ENCODE measurements at places on chromosomes 12 and 14.

GRCh38 chr12:26807292-26807691 is 25.7 kb downstream of the ITPR2 start:
- DNase-seq = no peak

GRCh38 chr12:29844667-29845066 is 60.9 kb upstream of the TMTC1 start:
- no peak for DNase-seq

- DNase-seq = no peak
These were observed 5.6 kb downstream of the TBPL2 start for GRCh38 chr14:55434805-55435174.

DNA sequence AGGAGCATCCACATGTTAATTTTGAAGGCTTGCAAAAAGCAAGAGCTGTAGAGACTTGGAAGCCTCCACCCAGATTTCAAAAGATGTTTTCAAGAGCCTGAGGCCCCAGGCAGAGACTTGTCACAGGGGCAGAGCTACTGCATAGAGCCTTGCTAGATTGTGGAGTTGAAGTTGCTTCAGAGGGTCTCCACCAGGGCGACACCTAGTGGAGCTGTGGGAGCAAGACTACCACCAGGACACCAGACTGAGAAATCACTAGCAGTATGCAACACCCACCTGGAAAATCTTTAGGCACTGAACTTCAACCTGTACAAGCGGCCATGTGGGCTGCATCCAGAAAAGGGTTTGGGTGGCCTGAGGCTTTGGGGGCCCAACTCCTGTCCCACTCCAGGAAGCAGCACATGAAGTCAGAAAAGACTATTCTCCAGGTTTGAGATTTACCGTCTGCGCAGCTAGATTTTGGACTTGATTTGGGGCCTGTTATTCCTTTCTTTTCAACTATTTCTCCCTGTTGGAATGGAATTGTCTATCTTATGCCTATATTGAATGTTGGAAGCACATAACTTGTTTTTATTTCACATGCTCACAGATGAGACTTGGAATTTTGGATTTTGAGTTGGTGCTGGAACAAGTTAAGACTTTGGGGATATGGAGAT is 508.6 kb downstream of the FLRT2 start:
- peak; percentile 60 for DNase-seq

DNA sequence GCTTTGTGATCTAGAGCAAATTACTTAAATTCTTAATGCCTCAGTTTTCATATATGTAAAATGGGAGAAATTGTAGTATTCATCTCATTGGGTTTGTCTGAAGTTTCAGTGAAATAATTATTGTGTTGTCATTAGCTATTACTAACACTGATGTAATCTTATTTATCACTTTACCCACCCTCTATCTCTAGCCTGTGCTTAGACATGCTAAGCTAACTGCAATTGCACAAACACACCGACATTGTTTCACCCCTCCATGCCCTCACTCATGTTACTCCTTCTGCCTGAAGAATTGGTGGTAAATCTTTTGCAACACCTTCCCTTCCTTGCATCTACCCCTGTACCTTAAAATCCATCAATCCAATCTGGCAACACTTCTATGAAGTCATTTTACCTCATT is 241.6 kb downstream of the BCAT1 start:
- no peak for DNase-seq

DNA sequence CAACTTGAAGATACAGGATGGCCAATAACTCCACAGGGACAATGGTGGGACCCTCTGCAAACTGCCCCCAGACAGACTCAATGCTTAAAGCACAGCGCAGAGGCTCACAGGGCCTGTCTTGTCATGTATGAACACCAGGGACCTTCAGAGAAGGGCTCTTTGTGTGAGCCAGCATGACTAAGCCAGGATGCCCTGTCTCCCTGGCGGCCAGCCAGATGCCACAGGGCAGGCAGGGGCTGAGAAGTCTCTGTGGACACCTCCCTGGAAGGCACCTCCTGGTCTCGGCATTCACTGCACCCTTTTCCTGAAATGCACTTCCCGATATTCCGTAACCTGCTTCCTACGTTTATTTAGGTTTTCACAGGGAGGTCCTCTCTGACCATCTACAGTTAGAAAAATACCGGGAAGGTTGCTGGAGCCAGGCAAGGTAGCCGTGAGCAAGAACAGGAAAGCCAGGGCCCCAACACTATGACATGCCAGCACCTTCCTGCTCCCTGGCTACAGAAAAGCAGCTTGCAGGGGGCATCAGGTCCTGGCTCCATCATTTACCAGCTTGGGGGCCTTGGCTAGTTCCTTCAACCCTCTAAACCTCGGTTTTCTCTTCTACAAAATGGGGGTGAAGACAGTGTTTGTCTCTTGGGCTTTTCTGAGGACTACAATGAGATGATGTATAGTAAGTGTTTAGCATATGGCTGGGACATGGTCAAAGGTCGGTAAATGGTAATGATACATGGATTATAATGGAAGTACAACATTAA is 65.0 kb downstream of the PITPNM2 start:
- peak; percentile 49 for DNase-seq

DNA sequence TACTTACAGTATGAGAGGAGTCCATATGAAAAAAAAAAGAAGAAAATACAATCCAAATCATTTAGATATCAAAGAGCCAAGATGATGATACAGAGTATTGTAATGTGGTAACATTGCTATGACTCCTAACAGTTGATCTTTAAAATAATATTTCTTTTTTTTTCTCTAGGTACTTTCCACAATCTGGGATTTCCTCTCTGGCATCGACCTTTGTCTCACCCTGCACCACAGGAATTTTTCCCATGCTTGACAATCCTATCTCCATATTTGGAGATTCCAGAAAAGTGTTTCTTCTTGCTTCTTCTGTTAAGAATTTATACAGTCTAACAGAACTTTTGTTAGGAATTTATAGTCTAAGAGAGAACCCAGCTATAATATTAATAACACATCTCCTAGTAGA is 184.4 kb downstream of the ITPR2 start:
- DNase-seq = peak; percentile 96

DNA sequence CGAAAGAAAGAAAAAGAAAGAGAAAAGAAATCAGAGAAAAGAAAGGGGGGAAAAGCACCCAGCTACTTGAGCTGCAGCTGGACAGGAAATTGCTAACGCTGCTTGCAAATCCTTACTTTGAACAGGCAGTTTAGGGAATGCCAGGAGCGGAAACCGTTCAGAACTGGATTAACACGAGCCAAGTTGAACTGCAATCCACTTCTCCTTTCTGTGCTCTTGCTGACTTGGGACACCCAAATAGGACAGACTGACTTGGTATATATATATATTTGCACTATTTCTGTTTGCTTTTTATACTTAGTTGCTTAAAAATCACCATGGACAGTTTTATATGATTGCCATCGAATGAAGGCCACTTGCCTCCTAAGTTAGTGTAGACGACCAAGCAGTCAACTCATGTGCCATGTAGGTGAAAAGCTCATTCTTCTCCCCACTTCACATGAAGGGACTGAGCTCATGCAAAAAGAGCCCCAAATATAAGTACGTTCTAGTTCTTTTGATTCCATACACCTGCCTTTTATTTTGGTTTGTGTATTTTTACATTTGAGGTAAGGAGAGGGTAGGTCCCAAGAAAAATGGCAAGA is 5.5 kb downstream of the DUSP6 start:
- peak; percentile 49 for DNase-seq

DNA sequence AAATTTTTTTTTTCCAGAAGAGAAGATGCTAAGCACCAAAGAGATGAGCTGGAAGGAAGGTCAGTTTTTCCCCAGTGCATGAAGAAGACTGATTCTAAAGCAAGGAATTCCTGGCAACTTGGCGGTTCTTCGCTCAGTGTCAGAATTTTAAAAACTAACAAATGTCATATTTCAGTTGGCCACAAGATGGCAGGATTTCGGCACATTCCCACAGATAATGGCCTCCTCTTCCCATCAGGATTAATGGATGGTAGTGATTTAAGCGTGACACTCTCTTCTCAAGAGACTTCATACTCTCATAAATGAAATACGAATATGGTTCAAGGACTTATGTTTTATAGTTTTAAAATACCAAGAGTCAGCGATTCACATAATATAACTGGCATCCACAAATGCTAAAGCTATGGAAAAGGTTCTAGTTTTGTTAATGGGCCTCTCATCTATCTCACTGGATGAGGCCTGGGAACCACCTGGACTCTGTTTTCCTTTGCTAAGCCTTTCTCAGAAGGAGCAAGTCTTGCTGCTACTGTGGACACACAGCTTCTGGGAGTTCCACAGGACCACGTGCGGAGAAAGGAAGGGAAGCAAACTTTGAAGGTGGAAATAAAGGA is 46.1 kb upstream of the PTPRO start:
- DNase-seq = peak; percentile 48

DNA sequence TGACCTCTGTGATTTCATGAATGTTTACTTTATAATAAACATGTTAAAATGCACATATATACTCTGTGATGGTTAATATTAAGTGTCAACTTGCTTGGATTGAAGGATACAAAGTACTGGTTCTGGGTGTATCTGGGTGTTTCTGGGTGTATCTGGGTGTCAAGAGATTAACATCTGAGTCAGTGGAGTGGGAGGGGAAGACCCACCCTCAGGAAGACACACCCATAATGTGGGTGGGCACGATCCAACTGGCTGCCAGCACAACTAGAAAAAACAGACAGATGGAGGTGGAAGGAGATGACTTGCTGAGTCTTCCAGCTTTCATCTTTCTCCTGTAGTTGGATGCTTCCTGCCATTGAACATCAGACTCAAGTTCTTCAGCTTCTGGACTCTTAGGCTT is 11.9 kb downstream of the NUP37 start:
- DNase-seq = no peak

GRCh38 chr12:48077111-48077510 is 28.8 kb downstream of the SENP1 start:
- no peak for DNase-seq

DNA sequence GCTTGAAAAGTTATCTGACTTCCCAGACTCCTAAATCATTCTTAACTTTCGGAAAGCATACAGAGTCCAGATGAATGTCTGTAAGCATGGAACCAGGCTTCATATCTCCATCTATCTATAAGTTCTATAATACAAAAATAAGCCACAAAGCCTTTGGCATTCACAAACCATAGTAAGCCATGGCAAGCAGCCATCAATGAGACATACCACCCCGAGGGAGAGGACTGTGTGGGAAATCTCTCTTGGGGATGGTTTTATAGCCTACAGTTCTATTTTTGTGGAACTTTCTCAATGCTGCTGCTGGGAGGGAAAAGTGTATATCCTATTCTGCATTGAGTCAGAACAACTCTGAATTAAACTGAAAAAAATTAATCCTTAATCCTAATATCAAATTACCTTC is 20.4 kb downstream of the EGLN3 start:
- DNase-seq = peak; percentile 43

- DNase-seq = no peak
These were observed 329.2 kb downstream of the ADAMTS20 start for GRCh38 chr12:43222796-43223195.

GRCh38 chr12:54191126-54191525 is 2.3 kb upstream of the SMUG1 start:
- DNase-seq = no peak

DNA sequence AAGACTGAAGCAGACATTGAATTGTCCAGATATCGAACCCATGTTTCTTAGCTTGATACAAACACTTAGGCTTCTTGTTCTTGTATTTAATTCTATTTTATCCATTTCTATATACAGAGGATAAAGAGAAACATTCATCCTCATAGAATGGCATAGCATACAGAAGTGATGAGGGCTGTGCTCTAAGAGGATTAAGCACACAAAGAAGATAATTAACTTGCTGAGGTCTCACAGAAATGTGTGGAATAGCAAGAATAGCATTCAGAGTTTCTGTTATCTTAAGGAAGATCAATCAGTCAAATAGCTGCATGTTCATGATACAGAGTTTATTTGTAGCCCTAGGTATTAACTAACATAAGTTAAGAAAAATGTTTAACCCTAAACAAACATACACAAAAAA is 27.3 kb upstream of the STRAP start:
- peak; percentile 23 for DNase-seq

DNA sequence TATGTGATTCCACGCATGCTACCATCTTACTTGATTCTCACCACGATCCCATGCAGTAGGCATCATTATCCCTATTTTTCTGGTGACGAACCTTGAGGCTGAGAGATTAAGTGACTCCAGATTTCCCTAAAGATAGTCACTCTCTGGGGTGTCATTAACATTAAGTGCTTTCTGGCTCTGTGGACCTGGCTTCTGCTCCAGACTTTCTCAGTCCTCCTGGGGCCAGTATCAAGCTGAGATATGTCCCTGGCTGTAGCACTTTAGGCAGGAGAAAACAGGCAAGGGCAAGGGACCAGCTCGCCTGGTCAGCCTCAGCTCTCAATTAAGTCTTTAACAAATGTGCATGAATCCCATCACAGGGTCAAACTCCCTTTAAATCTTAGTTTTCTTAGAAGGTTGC is 38.3 kb upstream of the PRB2 start:
- DNase-seq = no peak

DNA sequence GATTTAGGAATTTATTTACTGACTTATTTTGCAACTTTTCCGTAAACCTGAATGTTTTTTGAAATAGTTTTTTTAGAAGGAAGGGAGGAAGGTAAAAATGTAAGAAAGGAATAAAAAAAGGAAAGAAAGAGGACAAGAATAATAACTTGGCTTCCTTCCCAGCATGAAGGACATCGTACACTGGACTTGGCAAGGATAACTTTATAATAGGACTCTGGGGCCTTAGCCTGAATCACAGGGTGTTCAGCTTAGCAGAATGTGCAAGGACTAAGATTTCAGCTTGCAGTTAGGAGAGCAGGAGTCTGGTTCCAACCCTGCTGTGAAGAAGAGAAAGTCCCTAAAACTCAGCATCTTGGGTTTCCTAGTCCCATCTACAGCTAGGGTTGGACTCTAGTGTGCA is 1053.3 kb downstream of the VRK1 start:
- DNase-seq = no peak

- DNase-seq = no peak
These were observed 13.1 kb downstream of the CFAP54 start for GRCh38 chr12:96502477-96502876.

GRCh38 chr12:68794653-68795251 is 13.2 kb upstream of the MDM2 start:
- peak; percentile 76 for DNase-seq

DNA sequence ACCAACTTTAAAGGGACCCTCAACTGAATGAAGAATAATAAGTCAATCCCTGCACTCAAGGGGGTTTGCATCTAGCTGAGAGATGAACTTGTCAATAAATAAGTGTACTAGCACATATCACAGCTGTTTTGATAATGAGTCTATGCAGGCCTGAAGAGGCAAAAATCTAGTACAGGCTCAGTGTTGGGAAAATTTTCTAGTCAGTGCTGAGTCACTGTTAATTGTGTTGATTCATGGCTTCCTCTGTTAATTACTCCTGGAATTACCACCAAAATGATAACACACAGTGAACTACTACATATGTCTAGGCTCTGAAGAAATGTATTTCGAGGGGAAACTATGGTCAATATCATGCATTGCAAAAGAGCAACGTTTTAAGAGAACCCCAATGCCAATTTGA is 18.9 kb downstream of the SNRPF start:
- DNase-seq = peak; percentile 35

- peak; percentile 38 for DNase-seq
These were observed 249.9 kb upstream of the FLRT2 start for GRCh38 chr14:85280074-85280473.

DNA sequence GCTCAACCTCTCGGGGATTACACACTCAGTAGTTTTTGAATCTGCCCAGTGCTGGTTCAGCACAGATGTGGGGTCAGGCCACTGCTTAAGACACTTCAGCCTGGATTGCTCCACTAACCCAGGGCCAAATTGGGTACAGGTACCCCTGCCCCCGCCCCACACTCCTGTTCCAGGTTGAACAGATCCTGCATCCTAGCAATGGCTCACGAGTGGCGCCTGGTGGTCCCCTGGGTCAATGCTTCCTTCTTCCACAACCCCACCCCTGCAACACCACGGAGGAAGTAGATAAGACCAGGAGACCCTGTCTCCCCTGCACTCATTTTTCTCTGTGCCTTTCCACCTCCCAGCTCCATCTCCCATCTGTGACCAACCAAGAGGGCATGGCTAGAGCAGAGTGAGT is 108.4 kb downstream of the ESRRB start:
- no peak for DNase-seq
